ENCODE measurements at places on chromosomes 16 and 17.

DNA sequence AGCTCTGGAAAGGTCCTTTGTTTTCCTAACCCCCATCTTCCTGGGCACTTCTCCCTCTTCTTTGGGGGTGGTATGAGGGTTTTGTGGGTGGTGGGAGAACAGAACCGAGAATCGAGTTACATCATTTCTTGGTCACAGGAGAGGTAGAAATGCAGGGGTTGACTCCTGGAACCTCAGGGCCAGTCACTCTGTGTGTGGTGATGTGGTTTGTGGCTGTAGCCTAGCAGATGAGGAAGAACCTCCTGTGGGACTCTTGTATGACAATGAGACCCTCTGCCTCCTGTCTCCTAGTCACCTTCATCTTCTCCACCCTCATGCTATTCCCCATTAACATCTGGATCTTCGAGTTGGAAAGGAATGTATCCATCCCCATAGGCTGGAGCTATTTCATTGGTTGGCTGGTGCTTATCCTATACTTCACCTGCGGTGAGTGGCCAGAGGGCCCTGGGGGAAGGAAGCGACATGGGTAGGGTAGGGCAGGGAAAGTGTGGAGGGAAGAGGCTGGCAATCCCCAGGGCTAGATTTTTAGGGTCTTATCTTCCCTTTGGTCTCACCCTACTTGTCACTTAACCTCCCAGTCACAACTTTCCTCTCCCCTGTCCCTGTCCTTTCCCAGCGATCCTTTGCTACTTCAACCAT lies 5.5 kb downstream of the ODF4 start:
- no peak for DNase-seq

GRCh38 chr17:27870345-27870744 lies 22.8 kb downstream of the LYRM9 start:
- no peak for DNase-seq

DNA sequence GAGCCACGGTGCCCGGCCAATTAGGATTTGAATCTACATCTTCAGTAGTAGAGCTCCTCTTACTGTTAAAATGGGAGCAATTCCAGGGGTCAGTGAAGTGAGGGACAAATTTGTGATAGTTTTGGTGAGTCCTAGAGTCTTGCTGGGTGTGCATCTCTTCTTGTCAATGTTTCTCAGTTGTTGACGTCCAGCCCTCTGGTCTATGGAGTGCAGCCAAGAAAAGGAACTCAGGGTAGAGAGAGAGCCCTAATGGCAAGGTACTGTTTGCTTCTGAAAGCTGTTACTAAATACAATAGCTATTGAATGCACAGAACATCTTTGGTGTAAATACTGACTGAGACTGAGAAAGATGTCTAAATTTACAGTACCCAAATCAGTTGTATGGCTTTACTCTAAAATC lies 282.5 kb upstream of the SALL1 start:
- DNase-seq, result peak; percentile 25

DNA sequence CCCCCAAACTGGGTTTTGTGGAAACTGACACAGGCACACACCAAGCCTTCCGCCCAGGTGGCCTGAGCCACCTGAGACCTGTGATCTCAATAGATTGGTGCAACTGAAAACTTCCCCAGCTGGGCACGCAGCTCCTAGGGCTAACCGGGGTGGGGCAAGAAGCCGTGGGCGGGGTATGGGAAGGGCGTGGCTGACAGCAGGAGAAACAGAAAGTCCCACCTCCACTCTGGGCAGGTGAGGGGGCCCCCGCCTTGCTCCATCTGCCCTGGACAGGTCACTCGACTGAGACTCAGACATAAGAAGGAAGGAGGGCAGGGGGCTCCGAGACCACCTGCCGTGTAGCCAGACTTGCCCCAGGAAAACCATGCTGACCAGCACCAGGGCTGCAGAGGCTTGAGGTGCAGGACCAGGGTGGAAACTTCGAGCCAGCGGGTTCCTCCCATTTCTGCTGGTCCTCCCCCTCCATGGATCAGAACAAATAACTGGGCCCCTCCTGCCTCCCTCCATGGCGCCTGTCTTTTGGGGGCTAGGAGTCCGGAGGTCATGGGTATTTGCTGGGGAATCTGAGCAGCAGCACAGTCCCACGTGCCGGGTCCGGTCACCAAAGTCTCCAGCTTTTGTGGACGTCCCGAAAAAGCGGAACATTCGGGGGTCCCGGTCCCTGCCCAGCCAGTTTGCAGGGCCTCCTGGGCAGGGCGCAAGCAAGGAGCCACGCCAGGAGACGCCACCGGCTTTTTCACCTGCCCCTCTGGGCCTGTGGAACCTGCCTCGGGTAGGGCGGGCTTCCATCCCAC lies 1.3 kb downstream of the TIMP2 start:
- DNase-seq, result peak; percentile 84

DNA sequence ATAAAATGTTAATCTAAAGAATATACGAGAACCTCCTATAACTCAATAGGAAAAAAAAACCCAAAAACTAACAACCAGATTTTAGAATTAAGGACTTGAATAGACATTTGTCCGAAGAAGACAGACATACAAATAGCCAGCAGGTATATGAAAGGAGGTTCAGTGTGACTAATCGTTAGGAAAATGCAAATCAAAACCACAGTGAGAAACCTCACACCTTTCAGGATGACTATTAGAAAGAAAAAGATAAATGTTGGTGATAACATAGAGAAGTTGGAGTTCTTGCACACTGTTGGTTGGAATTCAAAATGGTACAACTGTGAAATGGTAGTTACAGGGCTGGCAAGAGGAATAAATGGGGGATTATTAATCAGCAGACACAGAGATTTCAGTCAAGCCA lies 339.0 kb downstream of the TMEM114 start:
- DNase-seq, result no peak
